ENCODE measurements at places on chromosomes 5 and 9.

DNA sequence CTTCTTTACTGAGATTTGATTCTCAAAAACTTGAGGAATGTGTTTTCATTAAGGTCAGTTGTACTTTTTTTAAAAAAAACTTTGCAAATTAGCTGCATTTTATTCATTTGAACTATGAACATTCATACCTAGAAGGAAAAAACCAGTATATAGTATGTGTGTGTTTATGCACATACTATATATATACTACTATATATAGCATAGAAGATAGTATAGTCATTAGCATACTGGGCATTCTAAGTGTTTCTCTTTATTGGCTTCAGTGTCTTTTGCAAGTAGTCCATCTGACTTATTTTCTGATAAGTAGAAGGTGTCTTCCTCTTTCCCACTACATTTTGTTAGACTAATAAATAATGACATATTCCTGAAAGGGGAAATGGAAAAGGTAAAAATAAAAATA lies 33.0 kb downstream of the ELOVL7 start:
- no peak for DNase-seq

- DNase-seq = peak; percentile 65
These were observed 158.5 kb downstream of the NTRK2 start for GRCh38 chr9:84828046-84828445.

DNA sequence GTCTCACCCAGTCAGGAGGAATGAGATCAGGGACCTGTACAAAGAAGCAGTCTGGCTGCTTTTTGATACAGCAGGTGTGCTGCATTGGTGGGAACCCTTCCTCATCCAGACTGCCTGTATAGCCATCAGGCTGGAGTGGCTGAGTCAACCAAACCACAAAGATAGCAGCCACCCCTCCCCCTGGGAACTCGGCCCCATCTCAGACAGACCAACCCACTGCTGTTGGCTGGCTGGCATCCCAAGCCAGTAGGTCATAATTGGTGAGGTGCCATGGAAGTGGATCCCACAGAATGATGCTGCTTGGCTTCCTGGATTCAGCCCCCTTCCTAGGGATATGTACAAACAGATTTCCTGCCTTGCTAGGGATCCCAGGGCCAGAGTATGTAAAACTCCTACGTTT lies 60.9 kb downstream of the YTHDC2 start:
- no peak for DNase-seq

GRCh38 chr9:34590381-34591247 lies 1.1 kb upstream of the CNTFR start:
- no peak for DNase-seq

GRCh38 chr9:89012294-89013042 lies 21.2 kb downstream of the S1PR3 start:
- DNase-seq = no peak

DNA sequence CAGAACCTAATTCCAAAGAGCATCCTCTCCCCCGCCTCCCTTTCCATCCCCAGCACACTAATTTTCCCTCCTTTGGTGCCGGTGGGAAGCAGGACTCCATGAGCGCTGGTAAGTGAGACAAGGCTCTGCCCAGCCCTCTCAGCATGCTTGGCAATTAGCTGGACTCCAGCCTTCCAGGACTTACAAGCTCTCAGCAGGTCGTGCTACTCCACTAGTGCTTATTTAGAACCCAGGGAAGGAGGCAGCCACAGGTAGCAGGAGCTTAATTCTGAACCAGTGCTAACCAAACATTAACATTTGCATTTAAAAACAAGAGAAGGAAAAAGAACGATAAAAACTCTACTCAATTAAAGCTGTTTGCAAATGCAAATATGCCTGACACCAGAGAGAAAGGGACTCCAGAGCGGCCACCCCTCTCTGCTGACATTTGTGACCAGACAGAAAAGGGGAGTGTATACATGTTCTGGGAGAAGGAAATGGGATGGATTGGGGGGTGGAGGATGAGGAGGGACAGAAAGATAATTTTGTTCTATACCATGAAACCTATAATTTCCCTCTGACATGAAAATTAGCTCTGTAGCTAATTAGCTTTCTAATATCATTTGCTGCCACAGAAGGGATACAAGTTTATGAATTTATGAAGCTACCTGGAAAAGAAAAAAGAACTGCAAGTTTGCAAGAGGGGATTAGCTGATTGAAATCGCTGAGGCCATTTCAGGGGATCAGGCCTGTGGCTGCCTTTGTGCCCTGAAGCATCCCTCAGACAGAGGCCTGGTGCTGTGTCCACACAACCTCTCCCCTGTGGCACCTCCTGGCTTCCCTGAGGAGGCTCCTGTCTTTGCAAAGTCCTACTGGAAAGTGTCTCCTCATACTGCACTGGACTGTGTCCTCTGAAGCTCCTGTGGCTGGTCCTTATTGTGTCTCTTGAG lies 266.3 kb downstream of the SEC61B start:
- peak; percentile 39 for DNase-seq

DNA sequence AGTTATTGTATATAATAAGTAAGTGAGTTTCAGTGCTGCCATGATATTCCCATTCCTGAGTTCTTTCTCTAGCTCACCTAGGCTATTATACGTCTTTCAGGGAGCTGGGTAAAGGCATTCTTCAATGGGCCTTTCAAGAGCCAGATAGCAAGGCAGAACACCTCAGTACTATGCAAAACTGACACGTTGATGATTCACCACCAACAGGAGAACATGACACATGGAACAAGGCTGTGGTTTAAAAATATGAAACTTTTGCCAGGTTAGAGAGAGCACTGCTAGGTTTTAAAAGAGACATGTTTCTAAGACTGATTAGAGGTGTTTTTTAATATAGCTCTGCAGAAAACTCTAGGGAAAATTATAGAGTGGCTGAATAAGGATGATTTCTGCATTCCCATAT lies 95.9 kb downstream of the UGCG start:
- no peak for DNase-seq

- no peak for DNase-seq
These were observed 9.6 kb upstream of the AHRR start for GRCh38 chr5:311963-312362.

DNA sequence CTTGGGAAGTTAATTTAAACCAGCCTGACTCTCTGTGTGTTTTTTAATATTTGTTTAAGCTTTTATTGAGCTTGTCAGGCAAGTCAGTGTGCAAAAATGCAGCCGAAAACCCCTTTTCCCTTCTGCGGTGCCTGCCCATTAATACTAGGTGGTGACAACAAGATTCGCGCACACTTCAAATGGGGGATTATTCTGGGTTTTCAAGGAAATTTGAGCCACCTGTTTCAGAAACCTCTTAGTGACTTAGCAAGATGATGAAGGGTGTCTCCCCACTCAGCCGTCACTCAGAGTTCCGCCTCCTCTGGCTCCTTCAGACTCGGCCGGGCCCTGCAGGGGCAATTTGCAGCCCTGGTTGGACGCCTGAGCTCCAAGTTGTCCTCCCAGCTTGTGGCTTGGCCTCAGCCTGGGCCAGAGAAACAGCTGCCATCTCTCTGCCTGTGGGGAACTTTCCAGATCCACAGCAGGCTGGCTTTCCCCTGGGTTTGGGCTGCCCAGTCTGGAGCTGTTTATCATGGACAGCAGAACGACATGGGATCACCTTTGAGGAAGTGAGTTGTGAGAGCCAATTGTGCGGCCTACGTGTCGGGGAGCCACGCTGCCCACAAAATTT lies 75.9 kb downstream of the SPRY4 start:
- DNase-seq = no peak

- DNase-seq = no peak
These were observed 56.9 kb upstream of the PLPP1 start for GRCh38 chr5:55591686-55592085.

DNA sequence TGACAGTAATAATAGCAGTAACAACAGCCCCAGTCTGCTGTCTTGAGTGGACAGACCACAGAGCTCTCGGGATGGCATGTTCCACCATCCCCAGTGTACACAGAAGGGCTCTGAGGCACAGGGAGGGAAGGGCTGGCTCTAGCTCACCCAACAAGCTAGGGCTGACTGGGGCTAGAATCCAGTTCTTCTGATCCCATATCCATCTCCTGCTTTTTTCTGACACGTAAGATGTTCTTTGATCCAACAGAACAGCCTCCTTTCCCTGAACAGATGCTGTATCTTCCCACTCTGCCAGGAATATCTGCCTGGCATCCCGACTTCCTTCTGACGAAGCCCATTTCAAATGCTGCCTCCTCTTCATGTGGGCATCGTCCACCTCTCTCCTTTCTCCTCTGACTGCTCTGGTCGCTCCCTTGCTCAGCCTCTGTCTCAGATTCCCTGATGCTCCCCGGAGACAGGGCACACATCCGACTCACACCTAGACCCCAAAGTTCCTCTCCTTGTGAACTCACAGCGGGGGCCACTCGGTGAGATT lies 43.6 kb upstream of the CLK4 start:
- no peak for DNase-seq

- DNase-seq = no peak
These were observed 2.9 kb upstream of the PAX5 start for GRCh38 chr9:37036776-37037502.

DNA sequence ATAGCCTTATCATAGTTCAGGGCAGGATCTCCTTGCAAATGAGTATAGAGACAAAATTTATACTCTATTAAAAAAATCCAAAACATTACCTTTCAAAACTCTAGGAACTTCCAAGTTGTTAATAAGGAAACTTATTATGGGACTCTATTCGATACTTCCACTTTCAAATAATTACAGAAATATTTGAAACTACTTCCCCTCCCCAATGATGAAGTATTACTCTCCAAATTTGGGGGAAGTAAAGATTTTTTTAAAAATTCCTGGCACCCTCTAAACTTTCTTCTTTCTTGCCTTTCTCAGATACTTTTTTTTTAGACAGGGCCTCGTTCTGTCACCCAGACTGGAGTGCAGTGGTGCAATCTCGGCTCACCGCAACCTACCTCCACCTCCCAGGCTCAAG lies 35.1 kb downstream of the ANXA2R start:
- no peak for DNase-seq

DNA sequence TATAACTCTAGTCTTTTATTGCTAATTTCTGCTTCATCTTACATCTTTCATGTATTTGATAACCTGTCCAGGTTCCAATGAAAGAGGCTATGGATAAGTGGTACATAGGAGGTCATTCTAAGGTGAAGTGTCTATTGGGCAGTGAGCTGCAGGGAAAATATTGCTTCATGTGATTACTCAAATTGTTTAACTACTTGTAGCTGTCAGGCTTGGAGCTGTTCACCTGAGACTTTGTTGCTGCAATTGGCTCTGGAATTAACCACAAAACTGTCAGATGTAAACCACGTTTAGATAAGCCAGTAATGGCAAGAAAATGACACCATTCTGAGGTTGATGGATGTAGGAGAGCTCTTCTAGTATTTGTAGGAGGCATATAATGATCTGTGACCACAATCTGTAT lies 26.0 kb downstream of the ADAMTSL1 start:
- DNase-seq = no peak

GRCh38 chr5:5009240-5009639 lies 130.9 kb upstream of the ADAMTS16 start:
- no peak for DNase-seq

DNA sequence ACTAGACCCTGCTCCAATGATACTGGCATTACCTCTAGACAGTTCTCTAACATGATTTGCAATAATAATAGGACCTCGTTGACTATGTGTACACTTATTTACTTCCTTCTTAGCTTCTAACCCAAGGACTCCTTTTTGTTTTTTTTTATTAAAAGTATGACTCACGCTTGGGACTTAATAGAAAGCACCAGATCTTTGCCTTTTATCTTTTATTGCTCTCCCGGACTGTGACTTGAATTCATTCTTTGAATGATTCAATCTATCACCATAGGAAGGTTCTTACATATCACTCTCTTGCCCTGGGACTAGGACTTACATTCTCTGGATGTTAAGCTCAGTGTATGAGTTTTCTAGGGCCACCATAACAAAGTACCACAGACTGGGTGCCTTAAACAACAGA lies 9.0 kb downstream of the C9 start:
- DNase-seq = no peak

GRCh38 chr5:146904890-146905289 lies 26.3 kb upstream of the PPP2R2B start:
- no peak for DNase-seq

- DNase-seq = peak; percentile 12
These were observed 35.6 kb downstream of the NTRK2 start for GRCh38 chr9:84705128-84705527.

GRCh38 chr9:3018691-3019230 lies 174.9 kb upstream of the PUM3 start:
- no peak for DNase-seq

DNA sequence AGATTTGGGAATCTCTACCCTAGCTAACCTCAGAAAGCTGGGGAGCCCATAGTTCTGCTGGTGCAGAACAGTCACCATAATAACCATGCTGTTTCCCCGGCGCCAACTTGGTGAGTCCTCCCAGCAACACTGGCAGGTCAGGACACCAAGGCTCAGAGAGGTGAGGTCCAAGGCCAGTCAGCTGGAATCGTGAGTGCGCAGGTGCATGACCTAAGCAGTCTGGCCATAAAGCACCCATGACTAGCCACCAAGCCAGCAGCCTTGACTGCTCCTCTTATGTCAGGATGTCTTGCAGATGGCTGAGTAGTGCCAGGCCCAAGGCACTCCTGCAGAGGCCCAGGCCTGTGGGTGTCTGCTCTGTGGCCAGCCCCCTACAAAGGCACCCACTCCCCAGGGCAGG lies 2.6 kb downstream of the RNF44 start:
- DNase-seq = no peak

- no peak for DNase-seq
These were observed 63.9 kb downstream of the PRRT1B start for GRCh38 chr9:131609099-131609830.

- DNase-seq = no peak
These were observed 1720.5 kb upstream of the NUDT12 start for GRCh38 chr5:105283134-105283533.

DNA sequence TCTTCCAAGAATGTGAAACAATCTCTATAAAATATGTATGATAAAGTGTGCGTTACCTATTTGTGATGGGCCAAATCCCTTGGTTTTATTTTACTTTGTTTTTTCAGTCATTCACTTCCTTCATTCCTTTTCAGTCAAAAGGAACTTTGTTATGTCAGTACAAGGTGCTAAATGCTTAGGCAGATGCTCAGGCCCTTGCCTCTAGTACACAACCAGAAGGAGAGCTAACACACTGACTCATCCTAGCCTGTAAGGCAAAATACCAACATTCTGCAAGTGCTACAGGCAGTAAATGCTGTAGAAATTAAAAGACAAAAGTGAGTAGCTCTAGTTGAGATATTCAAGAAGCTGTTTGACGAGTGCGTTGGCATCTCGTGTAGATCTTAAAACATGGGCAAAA lies 49.4 kb downstream of the TRPM6 start:
- no peak for DNase-seq

DNA sequence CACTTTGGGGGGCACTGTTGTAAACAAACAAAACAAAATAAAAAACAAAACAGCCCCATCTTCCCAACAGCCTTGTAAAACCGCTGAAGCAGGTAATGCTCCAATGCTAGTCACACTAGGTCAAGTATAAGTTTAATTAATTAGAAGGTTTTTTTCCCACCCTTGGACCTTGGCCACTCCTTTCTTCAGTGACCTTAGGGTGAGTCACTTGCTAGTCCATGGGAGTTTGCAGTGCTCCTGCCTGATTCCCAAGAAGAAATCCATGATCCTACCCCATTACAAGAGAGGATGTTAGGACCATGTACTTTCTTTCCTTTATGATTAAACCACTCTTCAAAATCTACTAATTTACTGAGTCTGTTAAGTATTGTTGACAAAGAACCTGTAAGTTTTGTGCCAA lies 192.2 kb upstream of the CDKN2B start:
- DNase-seq = no peak

Data from NCI-H2081 (cell line).